ENCODE measurements at places on chromosomes 3 and 15.

GRCh38 chr3:116253511-116253910 is 191.8 kb downstream of the LSAMP start:
- DNase-seq, result no peak

- DNase-seq, result no peak
Measured at GRCh38 chr15:90991587-90992285, 2.6 kb downstream of the PRC1 start.

DNA sequence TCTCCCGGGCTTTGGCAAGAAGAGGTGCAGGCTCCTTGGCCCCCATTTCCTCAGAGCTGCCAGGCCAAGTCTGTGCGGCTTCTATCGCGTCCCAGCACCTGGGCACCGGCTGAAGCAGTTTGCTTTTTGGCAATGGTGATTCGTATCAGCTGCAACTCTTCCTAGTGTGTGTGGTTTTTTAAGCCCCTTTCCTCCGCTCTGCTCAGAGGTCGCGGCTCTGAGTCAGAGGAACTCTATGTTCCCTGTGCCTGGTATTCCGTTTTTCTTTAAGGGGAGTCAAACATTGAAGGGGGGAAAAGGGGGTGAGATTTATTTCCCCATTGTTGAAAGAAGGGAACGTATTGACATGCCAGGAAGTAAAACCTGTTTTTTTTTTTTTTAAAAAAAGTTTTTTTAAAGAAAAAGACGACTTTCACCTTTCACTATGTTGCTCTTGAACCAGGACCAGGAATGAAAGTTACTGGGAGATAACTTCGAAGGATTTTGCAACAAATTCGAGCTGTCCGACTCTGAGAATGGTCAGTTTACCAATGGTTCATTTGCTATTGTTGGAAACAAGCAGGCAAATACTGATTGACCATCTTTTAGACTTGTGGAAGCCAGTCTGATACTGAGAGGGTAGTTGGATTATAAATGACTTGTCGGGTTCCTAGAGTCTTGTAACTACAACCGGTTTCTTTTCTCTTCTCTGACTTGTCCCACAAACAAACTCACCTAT is 1.1 kb downstream of the ARMC8 start:
- no peak for DNase-seq

- no peak for DNase-seq
Measured at GRCh38 chr3:30666572-30667279, 60.3 kb downstream of the TGFBR2 start.

GRCh38 chr15:69789648-69790393 is 307.9 kb downstream of the TLE3 start:
- no peak for DNase-seq

- no peak for DNase-seq
Measured at GRCh38 chr3:14725564-14726440, 50.9 kb downstream of the C3orf20 start.

Measured in NCI-H1436 (cell line).